ENCODE measurements at places on chromosomes 16 and 17.

GRCh38 chr17:50421308-50422051 lies 4.5 kb upstream of the ACSF2 start:
- no peak for DNase-seq

DNA sequence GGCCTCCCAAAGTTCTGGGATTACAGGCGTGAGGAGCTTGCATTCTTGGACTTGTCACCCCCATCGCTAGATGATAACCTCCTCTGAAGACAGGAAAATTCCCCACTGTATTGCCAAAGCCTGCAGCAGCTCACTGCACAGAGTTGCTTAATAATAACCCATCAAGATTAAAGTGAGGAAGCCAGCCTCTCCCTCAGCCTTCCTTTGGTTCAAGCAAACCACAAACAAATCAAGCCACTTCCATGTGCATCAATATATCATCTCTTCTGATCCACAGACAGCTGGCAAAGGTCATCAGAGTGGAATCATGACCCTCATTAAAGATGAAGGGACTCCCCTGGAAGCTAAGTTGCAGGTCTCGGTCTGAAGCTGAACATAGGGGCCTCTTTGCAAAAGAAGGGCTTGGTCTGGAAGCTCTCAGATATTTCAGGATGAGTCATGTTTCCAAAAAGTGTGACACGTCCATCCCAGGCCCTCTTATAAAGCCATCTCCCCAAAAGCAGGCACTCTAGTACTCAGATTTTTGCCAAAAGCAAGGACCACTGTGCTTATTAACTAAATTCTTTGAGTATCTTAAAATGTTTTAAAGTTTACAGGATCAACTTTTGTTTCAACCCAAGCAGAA lies 4.8 kb downstream of the EMP2 start:
- DNase-seq = no peak

DNA sequence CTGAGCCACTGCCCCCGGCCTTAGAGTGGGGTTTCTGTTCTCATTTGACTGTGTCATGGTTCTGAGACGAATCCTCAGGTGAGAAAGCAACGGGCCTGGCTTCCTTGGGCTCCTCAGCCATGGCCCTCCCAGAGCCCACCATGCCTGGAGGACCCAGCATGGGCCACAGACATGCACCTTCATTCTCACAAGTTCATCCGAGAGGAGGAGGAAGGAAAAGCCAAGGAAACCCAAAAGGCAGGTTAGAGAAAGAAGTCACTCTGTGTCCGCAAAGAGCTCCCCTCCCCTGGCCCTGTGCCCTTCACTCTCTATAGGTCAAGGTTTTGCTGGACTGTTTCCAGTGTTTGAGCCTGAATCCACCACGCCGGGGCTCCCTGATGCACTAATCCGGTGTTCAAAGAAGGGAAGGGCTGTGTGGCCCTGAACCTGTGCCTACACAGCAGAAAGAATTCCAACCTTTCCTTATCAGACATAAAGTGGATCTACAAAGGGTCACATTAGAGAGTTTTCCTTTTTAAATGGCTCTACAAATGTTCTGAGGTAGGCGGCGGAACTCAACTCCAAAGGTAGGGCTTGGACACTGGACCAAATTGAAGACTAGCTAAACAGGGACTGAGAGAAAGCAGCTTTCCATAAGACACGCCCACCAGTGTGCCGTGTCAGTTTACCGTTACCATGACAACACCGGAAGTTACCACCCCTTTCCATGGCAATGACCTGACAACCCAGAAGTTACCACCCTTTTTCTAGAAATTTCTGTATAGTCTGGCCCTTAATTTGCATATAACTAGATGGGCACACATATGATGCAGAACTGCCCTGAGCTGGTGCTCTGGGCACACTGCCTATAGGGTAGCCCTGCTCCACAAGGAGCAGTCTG lies 15.9 kb upstream of the PECAM1 start:
- DNase-seq = no peak

DNA sequence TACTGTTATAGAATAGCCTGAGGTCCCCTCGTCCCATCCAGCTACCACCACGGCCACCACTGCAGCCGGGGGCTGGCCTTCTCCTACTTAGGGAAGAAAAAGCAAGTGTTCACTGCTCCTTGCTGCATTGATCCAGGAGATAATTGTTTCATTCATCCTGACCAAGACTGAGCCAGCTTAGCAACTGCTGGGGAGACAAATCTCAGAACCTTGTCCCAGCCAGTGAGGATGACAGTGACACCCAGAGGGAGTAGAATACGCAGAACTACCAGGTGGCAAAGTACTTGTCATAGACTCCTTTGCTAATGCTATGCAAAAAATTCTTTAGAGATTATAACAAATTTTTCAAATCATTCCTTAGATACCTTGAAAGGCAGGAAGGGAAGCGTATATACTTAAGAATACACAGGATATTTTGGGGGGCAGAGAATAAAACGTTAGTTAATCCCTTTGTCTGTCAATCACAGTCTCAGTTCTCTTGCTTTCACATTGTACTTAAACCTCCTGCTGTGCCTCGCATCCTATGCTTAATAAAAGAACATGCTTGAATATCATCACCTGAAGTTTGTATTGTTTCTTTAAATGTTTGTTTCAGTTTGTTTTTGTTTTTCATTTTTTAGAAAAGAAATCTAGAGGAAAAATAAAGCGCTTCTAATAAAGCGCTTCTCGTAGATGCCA lies 388.3 kb downstream of the MAF start:
- DNase-seq = no peak

DNA sequence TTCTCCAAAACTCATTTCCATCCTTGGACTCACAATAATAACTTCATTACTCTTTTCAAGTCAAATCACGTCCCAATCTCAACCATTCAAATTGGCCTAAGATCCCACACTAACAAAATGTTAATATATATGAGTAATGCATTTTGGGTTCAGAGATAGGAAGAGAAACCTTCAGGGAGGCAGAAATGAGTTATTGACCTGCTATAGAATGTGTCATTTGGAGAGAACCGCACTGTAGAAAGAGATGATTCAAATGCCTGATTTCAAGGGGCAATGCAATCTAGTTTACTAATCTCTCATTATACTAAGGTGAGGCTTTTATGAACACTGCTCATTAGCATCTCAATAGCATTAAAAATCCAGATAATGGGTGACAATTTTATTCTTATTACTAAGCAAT lies 1595.0 kb upstream of the GOT2 start:
- no peak for DNase-seq

DNA sequence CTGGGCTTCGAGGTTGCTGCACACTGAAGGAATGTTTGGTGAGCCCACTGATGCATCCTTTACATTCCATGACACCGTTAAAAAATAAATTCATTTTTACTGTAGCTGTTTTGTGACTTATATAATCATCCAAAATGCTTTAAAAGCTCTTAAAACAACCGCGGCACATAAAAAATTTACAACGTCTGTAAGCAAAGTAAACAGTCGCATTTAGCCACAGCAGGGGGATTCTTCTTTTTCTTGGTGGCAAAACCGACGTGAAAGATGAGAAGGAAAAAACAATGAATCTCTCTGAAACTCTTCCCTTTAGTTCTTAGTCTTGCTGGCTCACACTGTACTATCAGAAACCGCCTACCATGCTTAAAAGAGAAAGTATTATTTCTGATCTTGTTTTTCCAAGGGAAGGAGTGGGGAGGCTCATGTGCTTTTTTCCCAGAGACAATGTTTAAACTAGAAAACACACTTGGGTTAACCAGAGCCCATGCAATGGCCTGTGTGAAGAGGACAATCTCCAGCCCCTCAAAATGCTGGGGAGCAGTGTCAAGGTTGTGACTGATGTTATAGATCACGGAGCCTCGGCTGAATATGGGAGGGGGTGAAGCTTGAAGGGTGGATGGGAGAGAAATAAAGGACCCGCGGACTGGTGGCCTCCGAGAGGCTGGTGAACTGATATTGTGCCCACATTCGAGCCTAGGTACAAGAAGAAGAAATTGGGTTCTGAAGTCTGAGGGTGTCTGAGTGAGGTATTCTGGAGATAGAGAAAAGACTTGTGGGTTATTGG lies 91.1 kb downstream of the IRF8 start:
- no peak for DNase-seq

GRCh38 chr16:19991614-19992013 lies 82.1 kb downstream of the GPR139 start:
- DNase-seq = no peak

- no peak for DNase-seq
Observed at GRCh38 chr17:73414171-73414955, 102.6 kb upstream of the CDC42EP4 start.

GRCh38 chr17:54870671-54871175 lies 29.9 kb upstream of the TOM1L1 start:
- DNase-seq = no peak

DNA sequence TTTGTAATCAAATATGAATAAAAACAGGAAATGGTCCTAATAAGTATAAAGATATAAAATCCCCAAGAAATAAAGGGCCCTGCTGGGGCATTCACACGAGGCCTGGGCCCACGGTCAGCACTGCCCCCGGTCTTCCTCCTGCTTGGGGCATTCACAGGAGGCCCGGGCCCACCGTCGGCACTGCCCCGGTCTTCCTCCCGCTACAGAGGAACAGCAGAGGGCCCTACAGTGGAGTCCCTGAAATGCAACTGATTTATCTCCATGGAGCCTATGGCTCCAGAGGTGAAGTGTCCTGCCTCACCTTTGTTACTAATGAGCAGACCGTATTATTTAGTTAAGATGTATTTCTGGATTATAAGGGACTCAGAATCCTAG lies 46.5 kb downstream of the MAP1LC3B start:
- DNase-seq = no peak

DNA sequence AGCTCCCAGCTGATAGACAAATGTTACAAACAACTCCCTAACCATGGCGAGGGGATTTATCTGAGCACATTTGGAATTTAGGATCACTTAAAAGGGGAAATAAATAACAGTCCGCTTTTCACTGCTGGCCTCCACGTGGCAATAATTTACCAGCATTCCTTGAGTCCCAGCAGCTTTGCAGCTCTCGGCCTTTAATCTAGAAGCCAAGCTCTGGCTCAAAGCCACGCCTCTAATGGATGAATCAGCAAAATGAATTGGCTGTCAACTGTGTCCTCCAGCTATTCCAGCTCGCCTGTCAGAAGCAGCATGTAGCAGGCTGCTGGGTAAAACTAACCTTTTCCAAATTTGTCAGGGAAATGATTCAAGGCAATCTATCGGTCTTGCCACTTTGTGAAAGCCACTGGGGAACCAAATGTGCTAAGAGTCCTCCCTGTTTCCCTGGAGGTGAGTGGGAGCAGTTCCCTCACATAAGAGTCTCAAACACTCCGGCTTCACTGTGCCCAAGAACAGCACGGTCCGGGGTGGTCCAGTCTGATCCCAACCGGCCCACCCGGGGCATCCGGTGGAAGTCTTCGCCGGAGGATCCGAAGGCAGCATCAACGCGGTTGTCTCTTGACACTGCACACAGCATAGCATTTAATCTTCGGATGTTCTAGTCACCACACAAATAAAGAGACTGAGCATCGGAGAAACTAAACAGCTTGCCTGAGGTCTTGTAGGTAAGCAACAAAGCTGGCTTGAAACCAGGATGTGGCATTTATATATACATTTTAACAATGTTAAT lies 143.3 kb downstream of the PARN start:
- DNase-seq = no peak

- DNase-seq = no peak
Observed at GRCh38 chr17:13429201-13429600, 172.5 kb downstream of the HS3ST3A1 start.

GRCh38 chr17:12812877-12813276 lies 23.6 kb downstream of the ARHGAP44 start:
- DNase-seq = no peak

GRCh38 chr17:75688209-75688825 lies 21.2 kb downstream of the SAP30BP start:
- no peak for DNase-seq

DNA sequence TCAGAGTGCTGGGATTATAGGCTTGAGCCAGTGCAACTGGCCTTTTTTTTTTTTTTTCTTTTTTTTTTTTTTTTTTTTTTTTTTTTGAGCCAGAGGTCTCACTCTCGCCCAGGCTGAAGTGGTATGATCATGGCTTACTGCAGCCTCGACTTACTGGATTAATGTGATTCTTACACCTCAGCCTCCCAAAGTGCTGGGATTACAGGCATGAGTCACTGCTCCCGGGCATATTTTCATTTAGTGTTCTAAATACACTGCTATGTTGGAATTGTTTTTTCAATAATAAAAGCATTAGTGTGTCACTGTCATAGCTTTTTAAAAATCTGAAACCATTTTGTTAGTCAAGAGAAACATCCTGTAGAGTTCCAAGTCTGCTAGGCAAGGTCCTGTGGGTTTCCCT lies 40.3 kb downstream of the NDE1 start:
- no peak for DNase-seq

- no peak for DNase-seq
Observed at GRCh38 chr16:9139965-9140364, 48.5 kb downstream of the HAPSTR1 start.

GRCh38 chr17:69577098-69577497 lies 162.6 kb downstream of the MAP2K6 start:
- no peak for DNase-seq

GRCh38 chr16:80751167-80751566 lies 53.2 kb downstream of the CDYL2 start:
- DNase-seq = no peak

Data from stimulated activated CD4-positive, alpha-beta T cell treated with anti-CD3 and anti-CD28 coated beads, Interleukin-15, amount 100 ng/mL, for 1 hour (primary cell).